ENCODE measurements at places on chromosomes 13 and 19.
A peak's percentile ranks its signal among the peaks of the same experiment; 100 is the strongest.

DNA sequence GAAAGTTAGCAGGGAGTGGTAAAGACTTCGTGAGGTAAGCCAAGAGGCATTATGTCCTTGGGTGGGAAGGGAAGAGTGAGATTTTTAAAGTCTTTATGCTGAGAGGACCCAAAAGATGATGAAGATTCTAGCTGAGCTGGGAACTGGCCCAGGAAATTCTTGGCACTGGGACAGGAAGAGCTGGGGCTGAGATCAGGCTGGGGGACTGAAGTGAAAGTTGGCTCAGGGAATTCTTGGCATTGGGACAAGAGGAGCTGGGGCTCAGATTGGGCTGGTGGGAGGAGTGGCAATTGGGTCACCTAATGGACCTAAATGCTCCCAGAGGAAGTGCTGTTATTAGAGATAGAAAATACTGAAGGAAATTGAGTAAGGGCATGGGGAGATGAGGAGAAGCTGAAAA lies 8.8 kb downstream of the SCEL start:
- no peak for DNase-seq

- DNase-seq, result no peak
These were observed 62.7 kb downstream of the SLITRK1 start for GRCh38 chr13:83819611-83820010.

DNA sequence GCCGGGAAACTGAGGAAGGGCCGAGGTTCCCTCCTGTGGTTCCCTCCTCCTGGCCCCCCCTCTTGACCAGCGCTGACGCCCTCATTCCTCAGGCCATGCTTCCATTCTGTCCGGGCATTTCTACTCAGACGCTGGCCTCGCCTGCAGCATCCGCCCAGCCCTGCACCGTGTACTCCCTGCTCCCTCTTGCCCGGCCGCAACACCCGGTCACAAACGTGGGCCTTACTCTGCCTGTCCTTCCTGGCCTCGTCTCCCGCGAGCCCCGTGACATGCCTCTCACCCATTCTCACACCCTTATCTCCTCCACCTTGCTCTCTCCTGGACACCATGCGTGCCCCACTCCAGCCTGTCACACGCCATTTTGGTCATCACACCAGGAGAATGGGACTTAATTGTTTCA lies 11.3 kb downstream of the HDGFL2 start:
- no peak for DNase-seq

DNA sequence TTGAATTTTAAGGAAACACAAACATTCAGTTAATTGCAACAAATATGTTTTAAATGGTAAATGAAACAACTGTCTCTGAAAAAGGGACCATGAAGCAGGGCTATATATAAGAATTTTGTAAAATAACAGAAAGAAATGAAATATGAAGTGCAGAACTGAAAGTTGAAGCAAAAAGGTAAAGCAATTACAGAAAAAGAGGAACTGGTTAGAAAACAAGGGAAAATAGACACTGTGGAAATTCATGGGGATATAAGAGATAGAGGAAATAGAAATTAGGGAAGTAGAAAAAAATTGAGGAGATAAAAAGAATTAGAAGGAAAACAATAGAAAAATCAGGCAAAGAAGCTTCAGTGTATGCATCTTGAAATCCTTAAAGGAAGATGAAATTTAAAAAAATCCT lies 40.0 kb upstream of the TDRD3 start:
- DNase-seq, result no peak

- DNase-seq, result no peak
These were observed 89.6 kb upstream of the SLC15A1 start for GRCh38 chr13:98842070-98842469.

DNA sequence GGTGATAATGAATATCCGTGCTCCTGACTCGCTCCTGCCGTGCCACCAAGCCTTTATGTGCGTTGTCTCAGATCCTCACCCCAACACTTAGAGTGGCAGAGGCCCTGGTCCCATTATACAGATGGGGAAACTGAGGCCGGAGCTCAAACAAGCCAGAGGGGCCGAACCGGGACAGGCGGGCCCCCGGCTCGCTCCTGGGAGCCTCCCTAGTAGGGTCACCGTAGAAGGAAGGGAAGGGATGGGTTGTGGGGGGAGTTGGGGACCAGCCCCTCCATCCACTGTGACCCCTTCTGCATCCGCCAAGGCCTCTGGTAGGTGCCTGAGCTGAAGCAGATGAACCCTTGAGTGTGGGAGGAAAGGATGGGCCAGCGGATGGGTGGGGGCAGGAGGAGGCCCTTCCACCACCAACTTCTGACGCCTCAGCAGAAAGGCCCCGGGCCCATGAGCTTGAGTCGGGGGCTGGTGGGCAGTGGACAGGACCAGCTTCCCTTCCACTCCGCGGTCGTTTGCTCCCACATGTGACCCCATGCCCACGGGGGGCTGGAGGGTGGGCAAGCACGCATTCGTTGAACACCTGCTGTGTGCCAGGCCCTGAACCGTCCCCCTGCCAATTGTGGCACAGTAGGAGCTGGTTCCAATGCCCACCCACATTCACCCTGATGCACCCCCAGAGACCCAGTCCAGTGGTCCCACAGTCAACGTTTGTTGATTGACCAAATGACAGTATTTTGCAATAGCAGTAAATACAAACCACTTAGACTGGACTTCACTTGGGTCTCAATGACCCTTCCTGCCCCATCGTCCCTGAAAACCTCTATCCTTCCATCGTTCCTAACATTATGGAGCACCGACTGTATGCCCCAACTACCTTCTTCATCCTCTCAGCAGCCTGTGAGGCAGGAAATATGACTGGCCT lies 24.2 kb upstream of the TCF3 start:
- DNase-seq, result no peak

- DNase-seq, result no peak
These were observed 17.2 kb downstream of the SMIM24 start for GRCh38 chr19:3462991-3463713.

GRCh38 chr13:75316427-75316826 lies 165.5 kb downstream of the TBC1D4 start:
- DNase-seq, result no peak

DNA sequence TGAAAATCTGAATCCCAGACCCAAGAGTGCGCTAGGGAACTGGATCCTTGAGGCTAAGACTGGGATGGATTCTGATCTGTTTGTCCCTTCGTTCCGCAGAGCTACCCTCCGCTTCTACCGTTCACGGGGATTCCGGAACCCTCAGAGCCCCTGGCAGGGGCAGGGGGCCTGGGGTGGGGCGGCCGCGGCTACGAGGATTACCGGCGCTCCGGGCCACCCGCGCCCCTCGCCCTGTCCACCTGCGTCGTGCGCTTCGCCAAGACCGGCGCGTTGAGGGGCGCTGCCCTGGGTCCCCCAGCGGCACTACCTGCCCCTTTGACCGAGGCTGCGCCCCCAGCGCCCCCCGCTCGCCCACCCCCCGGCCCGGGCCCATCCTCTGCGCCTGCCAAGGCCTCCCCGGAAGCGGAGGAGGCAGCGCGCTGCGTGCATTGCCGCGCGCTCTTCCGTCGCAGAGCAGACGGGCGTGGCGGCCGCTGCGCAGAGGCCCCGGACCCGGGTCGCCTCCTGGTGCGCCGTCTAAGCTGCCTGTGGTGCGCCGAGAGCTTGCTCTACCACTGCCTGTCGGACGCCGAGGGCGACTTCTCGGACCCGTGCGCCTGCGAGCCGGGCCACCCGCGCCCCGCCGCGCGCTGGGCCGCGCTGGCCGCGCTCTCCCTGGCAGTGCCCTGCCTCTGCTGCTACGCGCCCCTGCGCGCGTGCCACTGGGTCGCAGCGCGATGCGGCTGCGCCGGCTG lies 7.1 kb downstream of the SPRED3 start:
- DNase-seq, result no peak

- no peak for DNase-seq
These were observed 1404.8 kb downstream of the SLITRK1 start for GRCh38 chr13:82477436-82477835.

- no peak for DNase-seq
These were observed 825.2 kb downstream of the SLITRK1 start for GRCh38 chr13:83057119-83057518.

DNA sequence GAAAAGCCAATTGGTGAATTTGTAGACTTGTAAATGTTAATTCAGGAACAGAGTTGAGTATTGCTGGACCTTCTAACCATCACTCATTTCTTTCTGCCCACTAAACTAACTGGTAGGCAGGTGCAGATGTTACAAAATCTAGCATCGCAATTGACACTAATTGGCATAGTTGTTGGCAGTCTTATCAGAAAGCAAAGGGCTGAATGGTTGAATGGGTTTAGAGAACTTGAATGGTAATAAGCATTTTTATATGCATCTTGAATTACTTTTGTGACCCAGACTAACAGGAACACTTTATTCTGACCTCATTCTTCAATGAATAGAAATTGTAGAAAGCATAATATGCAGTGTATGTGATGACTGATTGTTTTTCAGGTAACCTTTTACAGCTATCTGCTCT lies 189.1 kb downstream of the GGACT start:
- DNase-seq, result no peak

DNA sequence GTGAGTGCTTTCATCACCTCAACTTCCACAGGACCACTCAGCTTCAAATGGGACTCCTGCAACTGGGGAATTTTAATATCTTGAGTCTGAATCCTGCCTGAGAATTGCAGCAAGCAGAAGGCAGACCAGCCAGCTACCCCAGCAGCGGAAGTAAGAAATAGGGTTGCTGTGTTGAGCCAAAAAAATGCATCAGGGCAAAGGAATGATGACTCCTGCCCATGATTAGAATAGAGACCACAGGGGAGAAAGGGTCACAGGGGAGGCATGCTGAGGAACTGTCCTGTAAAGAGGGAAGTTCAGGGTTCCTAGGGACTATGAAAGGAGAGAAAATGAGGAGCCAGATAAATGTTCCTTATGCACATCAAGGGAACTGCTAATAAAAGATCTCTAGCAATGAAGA lies 370.2 kb downstream of the KCTD12 start:
- no peak for DNase-seq

DNA sequence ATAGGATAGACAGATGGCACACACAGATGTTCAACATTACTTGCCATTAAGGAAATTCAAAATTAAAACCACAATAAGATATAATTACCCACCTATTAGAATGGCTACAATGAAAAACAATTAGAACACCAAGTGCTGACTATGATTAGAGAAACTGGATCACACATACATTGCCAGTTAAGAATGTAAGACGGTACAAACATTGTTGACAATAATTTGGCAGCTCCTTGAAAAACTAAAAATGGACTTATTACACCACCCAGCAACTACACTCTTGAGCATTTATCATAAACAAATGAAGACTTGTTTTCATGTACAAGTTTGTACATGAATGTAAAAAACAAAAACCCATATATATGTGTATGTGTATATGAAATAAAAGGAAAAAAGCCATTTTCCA lies 13.7 kb downstream of the ZNF461 start:
- DNase-seq, result no peak

- no peak for DNase-seq
These were observed 230.2 kb downstream of the TSHZ3 start for GRCh38 chr19:31118986-31119385.

DNA sequence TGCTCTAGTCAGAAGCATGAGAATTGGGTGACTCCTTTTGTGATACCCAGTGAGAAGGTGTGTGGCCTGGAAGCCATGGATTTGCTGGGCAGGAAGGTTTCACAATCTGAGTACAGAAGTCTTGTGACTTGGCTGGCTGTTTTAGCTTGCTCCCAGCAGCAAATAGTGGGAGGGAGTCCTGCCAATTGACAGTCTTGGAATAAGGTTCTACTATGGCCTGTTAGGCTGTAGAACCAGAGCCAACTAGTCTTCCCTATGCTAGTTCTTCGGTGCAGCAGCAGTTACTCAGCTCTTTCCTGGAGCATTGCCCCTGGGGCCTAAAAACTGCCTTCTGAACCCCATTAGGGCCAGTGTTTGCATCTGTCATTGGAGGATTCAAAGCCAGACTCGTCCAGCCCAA lies 1935.4 kb upstream of the PCDH20 start:
- DNase-seq, result no peak

GRCh38 chr19:19410553-19411550 lies 5.4 kb downstream of the GATAD2A start:
- DNase-seq, result no peak

DNA sequence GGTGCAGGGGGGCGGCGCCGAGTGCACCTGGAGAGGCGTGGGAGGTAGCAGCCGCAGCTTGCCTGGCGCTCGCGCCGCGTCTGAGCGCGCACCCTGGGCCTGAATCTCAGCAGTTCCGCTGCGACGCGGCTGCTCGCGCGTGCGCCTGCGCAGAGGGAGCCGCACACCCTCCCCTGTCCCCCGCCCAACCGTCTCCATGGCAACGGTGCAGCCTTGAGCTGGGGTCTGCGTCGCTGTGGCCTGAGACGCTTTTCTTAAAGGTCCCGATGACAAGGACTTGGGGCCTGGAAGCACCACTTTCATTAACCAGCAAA lies at the start of gene PNMA8B:
Gene PNMA8B (minus strand): TSS at position 82 of the 314 bp plus-strand sequence. CDS start 402 bp downstream, outside the sequence.
- peak; percentile 92 for DNase-seq

GRCh38 chr13:53201454-53202225 lies 173.0 kb downstream of the OLFM4 start:
- DNase-seq, result peak; percentile 23

GRCh38 chr19:42111384-42111783 lies 20.9 kb downstream of the POU2F2 start:
- DNase-seq, result no peak

DNA sequence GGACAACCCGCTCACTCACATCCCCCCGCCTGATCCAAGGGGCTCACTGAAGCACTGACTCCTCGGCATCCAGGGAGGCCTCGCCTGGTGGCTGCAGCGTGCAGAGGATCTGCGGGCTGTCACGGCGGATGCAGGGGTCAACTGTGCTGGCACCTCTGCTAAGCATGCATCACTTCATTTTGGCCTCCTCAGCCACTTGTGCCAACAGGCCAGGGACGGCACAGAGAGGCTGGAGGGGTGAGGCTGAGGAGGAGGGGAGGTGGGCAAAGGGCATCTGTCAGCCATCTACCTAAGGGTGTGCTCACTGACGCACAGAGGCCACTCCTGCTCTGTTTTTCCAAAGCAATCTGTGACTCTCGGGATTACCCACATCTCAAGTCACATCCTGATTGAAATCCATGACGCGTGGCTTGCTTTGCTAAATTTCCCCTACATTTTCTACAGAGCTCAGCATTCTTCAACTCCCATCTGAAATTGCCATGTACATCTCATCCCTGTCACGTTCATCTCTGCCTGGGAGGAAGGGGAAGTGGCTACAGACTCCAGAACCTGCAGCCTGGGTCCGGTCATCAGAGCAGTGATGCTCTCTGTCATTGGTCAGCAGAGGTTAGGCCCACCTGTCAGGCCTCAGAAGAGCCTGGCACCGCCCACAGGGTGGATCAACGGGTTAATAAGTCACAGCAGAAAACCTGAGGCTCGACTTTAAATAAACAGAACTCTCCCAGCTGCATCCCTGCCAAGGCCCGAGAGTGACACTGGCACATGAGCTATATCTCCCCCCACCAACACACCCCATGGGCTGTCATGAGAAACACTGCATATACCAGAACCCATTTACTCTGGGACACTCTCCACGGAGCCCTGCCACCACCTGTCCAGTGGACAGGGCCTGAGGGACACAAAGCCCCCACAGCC lies 17.6 kb downstream of the ELL start:
- DNase-seq, result no peak

GRCh38 chr19:8221161-8221560 lies 12.0 kb downstream of the CERS4 start:
- no peak for DNase-seq

GRCh38 chr13:101631395-101631794 lies 178.9 kb downstream of the ITGBL1 start:
- DNase-seq, result no peak
